ENCODE measurements at places on chromosomes 11 and 22.
A peak's percentile ranks its signal among the peaks of the same experiment; 100 is the strongest.

- no peak for DNase-seq
These were observed 7.7 kb downstream of the MPPED2 start for GRCh38 chr11:30578406-30578805.

- no peak for DNase-seq
These were observed 37.7 kb upstream of the SPTBN2 start for GRCh38 chr11:66766681-66767080.

- no peak for DNase-seq
These were observed 24.9 kb upstream of the CBX7 start for GRCh38 chr22:39177456-39177775.

DNA sequence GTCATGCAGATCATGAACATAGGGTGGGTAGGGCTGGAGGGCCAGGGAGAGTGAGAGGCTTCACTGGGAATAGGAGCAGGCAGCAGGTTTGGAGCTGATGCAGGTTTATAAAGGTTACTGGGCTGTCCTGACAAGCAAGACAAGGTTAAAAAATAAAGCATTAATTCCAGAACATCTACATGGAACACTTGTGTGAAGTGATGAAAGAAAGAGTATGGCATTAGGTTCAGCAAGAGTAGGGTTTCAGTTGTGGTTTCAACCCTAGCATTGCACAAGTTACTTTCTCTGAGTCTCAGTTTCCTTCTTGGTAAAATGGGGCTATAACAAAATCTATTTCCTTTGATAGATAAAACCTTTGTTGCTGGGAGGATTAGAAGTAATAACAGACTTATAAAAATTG is 114.6 kb upstream of the SESN3 start:
- no peak for DNase-seq

GRCh38 chr11:15941206-15941770 is 415.1 kb downstream of the SOX6 start:
- peak; percentile 60 for DNase-seq

GRCh38 chr11:8035200-8035855 is 45.7 kb upstream of the TUB start:
- DNase-seq, result peak; percentile 42

DNA sequence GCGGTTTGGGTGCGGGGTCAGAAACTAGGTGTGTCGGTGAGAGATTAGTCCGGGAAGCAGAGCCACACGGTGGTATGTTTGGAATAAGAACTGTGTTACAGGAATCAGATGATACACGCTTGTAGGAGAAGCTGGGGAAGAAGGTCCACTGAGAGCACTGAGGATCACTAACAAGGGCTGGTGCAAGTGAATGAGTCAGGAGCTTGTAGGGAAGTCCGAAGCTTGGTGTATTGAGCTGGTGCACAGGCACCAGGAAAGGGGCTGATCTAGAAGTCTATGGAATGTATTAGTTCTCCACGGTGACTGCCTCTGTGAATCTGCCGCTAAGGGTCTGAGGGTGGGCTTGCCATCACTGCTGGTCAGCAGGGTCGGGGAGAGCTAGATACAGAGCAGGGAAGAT is 18.8 kb upstream of the GRK3 start:
- DNase-seq, result no peak

DNA sequence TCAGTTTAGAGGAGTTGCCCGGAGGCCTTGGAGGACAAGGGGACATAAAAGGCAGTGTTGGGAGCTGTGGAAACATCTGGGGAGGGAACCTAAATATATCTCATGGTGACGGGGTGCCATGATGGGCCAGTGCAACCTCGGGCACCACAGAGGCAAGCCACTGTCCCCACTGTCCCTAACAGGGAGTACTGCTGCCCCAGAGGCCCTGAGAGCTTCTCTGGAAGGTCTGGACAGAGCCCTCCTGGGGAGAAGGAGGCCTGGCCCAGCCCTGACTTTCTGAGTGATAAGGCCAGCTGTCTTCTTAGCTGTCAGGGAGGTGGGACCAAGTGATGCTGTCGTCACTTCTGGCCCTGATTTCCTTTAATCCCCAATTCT is 5.5 kb upstream of the P2RY6 start:
- no peak for DNase-seq

- no peak for DNase-seq
These were observed at the start of gene CPT1B for GRCh38 chr22:50577987-50578775. TSS of gene CPT1B (minus strand) at chr22:50578427. CDS start at chr22:50577915, 512 bp downstream.

DNA sequence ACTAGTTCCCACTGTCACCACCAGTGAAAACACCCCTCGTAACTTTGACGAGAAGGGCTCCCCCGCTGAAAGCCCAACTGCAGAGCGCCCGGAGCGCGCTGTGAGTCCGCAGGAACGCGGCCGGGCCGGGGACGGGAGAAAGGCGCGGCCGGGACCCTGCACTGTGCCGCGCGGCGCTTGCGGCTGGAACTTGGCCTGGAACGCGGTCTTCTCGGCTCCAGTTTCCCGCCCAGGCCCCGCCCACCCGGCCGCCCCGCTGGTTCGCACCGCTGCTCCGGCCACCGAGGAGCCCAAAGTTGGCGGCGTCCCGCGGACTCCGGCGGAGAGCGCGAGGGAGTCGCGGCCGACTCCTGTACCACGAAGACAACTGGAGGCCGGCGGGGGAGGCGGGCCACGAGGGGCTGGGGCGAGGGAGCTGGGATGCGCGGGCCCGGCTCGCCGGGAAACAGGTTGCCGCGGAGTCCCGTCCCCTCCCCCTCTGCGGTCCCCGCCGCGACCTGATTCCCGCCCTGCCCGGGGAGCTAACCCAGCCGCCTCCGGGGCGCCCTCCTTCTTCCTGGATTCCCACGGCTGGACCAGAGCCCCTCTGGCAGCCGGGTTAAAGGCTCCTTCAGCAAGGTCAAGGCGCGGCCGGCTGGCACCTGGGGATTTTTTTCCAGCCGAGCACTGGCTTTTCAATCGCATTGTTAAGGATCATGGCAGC is 3.4 kb downstream of the TENM4 start:
- no peak for DNase-seq

- DNase-seq, result no peak
These were observed 69.9 kb upstream of the SHANK2 start for GRCh38 chr11:71322192-71322735.

DNA sequence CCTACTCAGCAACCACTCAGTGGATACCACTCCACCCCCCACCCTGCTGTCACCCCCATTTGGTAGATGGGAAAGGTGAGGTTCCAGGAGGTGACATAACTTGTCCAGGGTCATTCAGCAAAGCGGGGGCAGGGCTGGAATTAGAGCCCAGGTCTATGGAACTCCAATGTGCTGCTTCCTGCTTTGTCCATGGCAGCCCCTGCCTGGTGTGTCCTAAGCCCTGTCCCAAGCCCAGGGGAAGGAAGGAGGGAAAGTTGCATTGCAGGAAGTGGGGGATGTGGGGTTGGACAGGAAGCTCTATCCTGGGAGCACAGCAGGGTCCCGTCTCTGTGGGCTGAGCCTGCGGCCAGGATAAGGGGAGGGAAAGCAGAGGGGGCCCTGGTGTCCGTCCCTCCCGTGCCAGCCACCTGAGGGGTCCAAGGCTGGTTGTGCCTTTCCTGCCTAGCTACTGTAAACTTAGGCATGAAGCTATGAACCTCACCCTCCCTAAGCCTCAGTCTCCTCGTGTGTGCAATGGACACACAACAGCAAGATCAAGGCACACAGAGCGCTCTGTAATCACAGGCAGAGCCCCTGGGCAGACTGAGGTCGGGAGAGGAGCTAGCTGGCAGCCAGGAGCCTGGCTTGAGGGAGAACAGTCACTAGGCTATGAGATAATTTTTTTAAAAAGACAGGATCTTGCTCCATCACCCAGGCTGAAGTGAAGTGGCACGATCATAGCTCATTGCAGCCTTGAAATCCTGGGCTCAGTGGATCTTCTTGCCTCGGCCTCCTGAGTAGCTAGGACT is 12.9 kb downstream of the GAL3ST1 start:
- no peak for DNase-seq

DNA sequence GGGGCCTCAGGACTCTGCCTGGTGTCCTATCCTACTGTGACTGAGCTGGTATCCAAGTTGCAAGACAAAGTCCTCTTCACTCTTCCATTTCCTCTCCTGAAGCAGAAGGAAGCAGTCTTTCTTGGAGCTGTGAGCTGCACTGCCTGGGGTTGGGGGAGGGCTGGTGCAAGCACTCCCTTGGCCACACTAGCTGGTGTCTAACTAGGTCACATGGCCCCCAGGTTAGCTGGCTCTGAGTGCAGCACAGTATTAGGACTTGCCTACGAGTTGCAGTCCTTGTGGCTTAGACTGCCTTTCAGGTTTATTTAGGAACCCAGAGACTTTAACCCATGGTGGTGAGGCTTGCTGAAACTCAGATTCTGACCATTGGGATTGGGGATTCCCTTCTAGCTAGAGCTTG is 138.9 kb downstream of the NELL1 start:
- DNase-seq, result no peak

GRCh38 chr22:47836957-47837356 is 1074.5 kb downstream of the TBC1D22A start:
- no peak for DNase-seq

- no peak for DNase-seq
These were observed 58.8 kb downstream of the CHRDL2 start for GRCh38 chr11:74672332-74672955.

GRCh38 chr11:1289211-1289935 is 20.1 kb downstream of the TOLLIP start:
- no peak for DNase-seq

DNA sequence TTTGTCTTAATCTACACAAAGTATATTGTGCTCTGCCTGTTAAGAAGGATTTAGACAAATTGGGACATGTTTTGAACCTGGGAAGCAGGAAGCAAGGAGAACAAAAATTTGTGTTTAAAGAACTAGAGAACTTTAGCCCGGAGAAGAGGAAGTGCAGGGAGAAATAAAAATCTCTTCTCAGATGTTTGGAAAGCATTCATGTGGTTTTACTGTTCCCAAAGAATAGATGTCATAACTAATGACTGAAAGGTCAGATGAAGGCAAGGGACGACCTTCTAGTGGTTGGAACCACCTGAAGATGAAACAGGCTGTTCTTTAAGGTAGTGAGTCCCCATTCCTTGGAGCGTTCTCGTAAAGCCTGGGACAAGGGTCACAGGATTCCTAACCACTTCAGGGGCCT is 38.3 kb downstream of the IRAG1 start:
- DNase-seq, result no peak

DNA sequence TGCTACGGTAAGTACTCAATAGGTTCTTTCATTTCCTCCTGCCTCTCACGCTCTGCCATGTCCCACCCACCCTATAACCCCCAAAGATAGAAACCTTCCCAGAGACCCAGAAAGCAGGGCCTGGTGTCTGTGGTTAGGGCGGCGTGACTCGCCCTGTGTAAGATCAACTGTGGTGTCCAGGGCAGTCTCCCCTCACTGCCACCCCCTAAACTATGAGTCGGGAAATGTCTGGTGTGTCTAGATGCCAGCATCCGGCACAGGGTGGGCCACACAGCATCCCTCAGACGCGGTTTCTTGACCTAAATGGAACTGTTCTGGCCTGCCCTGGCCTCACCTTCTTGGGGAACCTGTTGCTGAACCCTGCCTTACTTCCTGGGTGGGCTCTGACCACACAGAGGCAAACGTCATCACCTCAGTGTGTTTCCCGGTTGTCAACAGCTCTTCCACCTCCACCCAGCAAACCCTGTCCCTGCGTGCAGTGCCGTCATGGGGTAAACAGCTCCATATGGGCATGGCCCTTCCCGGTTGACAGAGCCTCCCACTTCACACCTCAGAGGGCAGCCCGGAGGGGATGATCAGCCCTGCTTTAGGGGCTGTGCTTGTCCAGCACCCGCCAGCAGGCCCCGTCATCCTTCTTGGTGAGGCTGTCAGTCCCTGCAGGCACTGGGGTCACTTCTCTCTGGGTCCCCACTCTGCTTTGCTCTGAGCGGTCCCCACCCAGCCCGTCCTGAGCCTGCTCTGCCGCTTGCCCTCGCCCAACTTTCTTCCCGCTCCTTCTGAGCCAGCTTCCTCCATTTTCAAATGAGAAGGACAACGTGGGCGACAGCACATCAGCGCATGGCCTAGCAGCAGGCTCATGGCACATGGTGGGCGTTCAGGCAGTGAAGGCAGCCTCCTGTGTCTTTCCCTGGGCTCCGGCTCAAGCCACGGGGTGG is 6.0 kb downstream of the WNT11 start:
- no peak for DNase-seq

DNA sequence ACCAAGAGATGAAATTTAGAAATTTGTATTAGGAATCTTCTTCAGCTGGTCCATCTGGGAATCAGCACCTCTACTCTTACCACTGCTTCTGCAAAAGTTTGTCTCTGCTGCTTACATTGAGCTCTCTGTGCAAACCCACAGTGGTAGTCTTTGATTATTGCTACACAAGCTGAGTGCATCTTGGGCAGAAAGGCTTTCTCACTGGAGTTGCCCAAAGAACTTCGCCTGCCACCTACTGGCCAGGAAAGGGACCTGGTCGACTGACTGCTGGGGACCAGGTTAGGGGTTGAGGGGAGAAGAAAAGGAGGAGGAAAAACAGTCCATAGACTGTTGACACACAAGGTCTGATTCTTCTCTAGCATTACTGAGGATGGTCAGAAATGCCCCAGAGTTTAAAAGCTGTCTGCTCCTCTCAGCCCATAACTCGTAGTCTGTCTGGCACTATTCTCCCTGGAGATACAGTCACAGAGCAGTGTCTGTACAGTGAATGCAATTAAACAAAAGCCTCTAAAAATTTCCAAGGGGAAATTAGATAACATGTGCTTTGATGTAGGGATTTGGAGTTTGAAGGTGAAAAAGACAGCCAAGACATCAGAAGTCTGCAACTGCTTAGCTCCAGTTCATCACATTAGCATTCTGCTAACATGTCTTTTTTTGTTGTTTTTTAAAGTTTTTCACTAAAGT is 215.0 kb upstream of the CTSC start:
- DNase-seq, result no peak

DNA sequence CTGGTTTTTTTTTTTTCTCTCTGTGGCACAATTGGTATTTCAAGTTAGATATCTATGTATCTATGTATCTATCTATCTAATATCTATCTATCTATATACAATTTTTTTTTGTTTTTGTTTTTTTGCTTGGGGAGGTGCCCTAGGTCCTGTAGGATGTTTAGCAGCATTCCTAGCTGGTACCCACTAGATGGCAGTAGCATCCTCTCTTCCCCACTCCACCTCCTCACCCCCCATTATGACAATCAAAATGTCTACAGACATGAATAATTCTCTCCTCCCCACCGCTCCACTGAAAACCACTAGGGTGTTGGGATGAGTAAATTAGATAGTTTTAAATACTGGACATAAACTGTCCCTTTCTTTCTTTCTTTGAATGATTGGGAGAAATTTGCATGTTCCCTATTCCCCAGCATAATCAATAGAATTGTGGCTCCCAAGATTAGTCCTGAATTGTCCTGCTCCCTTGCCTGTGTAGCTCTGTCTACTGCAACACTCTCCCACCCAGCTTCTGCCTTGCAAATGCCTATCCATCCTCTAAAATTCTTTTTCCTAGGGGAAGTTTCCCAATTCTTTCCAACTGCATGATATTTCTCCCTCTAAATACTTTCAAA is 1152.4 kb downstream of the LRRC4C start:
- peak; percentile 49 for DNase-seq

DNA sequence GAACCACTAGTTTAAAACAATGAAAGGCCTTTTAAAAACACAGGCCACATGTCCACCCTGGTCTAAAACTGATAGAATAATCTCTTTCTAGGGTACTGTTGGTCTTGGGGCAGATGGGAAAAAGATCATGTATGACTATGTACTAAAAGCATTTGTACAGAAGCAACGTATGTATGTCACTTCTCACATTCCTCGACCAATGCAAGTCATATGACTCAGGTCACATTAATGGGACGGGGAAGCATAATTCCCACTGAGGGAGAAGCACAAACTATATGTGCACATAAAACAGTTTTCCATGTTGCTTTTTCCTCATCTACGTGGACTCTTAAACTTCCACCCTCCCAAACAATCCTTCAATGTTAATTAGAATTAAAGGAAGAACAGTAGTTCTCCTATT is 32.2 kb upstream of the GAB2 start:
- no peak for DNase-seq
